ENCODE measurements at places on chromosomes 12 and 14.

- no peak for DNase-seq
These were observed 514.1 kb downstream of the ETNK1 start for GRCh38 chr12:23139026-23139425.

GRCh38 chr14:96486705-96487104 lies 15.5 kb upstream of the PAPOLA start:
- DNase-seq = no peak

- DNase-seq = no peak
These were observed 130.8 kb upstream of the EGLN3 start for GRCh38 chr14:34081576-34082136.

DNA sequence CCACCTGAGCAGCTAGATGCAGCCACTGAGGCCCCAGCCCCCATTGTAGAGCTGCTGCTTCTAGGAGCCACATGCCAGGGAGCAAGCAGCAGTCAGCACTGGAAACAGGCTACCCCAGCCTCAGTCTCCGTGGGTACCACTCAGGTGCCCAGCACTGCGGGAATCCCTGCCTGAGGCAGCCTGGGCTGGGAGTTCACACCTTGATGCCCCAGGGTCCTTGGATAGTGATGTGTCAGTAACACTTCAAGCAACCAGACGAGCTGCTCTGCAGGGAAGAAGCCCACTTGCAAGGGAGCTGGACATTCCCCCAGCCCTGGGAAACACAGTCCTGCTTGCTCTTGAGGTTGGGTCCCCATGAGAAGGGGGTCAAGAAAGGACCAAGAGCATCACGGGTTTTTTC lies 90.7 kb downstream of the ZFP36L1 start:
- no peak for DNase-seq

GRCh38 chr12:29380536-29381523 lies at the start of gene ERGIC2:
Gene ERGIC2 (minus strand): TSS chr12:29381172. CDS start chr12:29371633, 9,539 bp downstream.
- peak; percentile 84 for DNase-seq
